Osteoblast (primary cell): ENCODE measurements at places on chromosomes 7 and 10. TPM values are rescaled to one million over a fixed set of nuclear protein-coding genes. Genes with fewer than 3 reads are reported as not detected.

Gene SYT15
- total RNA-seq: under 0.01 TPM in 2 replicates

Gene PCDH15
- total RNA-seq: not detected in 2 replicates

Gene TMEM176A
- total RNA-seq: not detected in 2 replicates

Gene VPS37D
- 5.8 and 5.9 TPM in 2 replicates for total RNA-seq

Gene KLF14
- total RNA-seq: not detected in 2 replicates

Gene ADD3
- total RNA-seq: 439 and 1,018 TPM in 2 replicates

DNA sequence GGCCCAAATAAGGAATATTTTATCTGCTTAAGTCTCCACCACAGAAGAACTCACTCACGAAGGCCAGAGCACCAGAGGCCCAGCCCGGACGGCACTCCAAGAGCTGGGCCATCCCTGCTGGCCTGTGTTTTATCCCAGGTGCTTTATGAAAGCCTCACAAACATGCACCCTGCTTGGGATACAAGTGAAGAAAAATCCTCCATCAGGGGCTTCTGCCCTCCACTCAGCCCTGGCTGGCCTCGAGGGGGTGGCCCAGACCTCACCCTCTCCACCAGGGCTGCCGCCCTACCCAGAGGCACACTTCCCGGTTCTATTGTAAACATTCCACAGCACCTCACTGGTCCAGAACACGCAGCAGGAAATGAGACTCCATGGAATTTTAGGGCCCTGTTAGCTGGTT is 19.8 kb upstream of the DNAAF5 start:
- H3K27ac ChIP-seq: no peak overlapping the region
- no peaks in the 10 kb centered on the region for H3K36me3 ChIP-seq
- no peak overlapping the region for H3K4me3 ChIP-seq
- no peaks in the 10 kb centered on the region for H3K27me3 ChIP-seq
- no peak for DNase-seq
- H3K4me1 ChIP-seq: no peaks in the 10 kb centered on the region

GRCh38 chr7:129804890-129805719 is 147.7 kb downstream of the UBE2H start:
- no peaks in the 10 kb centered on the region for H3K4me1 ChIP-seq
- H3K4me3 ChIP-seq: no peak overlapping the region
- DNase-seq: no peak
- no peak overlapping the region for H3K27ac ChIP-seq

DNA sequence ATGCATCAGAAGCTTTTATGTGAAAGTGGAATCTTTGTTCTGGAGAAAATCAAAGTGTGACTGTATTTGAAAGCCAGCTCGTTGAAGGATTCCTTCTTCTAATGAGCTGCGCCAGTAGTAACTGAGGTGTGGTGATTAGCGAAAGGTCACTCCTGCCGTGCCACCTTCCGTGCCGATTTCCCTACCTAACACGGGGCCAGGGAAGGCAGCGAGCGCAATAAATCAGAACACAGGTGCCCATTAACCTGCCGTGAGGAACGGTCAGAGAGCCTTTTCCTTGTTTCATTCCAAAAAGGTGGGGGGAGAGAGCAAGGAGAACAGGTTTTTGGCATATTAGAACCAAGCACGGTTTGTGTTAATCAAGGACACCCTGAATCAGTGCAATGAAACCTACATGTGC is 258.0 kb downstream of the CELF2 start:
- no peak for DNase-seq
- H3K4me3 ChIP-seq: no peak overlapping the region

GRCh38 chr7:23345601-23346000 is 46.5 kb downstream of the MALSU1 start:
- H3K27me3 ChIP-seq: no peaks in the 10 kb centered on the region
- no peak overlapping the region for H3K27ac ChIP-seq
- H3K4me1 ChIP-seq: peaks cover 49% of the 10 kb centered on the region
- no peak overlapping the region for H3K4me3 ChIP-seq
- DNase-seq: no peak

DNA sequence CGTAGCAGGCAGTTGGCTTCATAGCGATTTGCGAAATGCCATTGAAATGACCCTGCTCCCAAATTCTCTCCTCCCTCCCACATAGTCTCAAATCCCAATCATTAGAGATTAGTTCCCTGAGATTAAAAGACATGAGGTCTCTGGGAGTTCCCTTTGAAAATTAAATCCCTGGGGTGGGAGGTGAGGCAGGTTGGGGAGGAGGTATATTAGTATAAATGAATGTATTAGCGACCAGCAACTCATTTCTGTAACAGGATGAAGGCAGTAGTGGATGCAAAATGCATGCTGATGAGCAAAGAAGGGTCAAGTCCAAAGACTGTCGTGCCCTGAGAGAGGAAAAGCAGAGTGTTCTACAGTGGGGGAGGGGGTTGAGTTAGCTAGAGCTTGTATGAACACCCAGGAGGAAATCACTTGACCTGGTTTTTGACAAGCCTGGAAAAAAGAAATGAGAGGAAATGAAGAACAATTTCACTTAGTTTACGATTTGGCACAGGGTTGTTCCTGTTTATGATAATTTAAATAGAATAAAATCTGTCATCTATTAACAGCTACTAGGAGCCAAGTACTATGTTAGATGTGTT is 79.6 kb upstream of the MTPN start:
- no peak overlapping the region for H3K27ac ChIP-seq
- H3K27me3 ChIP-seq: no peaks in the 10 kb centered on the region
- H3K4me1 ChIP-seq: no peaks in the 10 kb centered on the region
- no peak for DNase-seq
- no peaks in the 10 kb centered on the region for H3K36me3 ChIP-seq

GRCh38 chr10:118590334-118590733 is 5.1 kb downstream of the PRLHR start:
- no peak for DNase-seq
- no peaks in the 10 kb centered on the region for H3K4me1 ChIP-seq
- H3K36me3 ChIP-seq: no peaks in the 10 kb centered on the region

DNA sequence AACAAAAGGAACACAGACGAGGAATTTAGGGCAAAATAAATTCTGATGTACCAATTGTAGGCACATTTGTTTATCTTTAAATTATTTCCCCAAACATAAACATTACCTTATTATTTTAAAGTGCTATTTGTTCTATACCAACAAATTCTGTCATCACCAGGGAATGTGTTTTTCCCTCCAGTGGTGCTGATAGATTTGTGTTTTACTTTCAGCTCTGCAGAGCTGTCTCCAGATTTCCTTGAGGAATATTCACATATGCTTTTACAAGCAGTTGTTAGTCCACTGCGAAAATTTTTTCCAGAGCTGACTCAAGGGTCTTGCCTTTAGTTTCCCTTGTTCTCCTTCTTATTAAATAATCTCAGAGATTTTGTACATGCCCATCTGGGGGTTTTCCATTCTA is 362.8 kb downstream of the PHF14 start:
- H3K36me3 ChIP-seq: no peaks in the 10 kb centered on the region
- no peak overlapping the region for H3K4me3 ChIP-seq
- H3K27me3 ChIP-seq: no peaks in the 10 kb centered on the region
- no peak for DNase-seq

- H3K4me3 ChIP-seq: no peak overlapping the region
- no peak overlapping the region for H3K27ac ChIP-seq
- DNase-seq: peak; percentile 17
- peaks cover 8% of the 10 kb centered on the region for H3K36me3 ChIP-seq
- no peaks in the 10 kb centered on the region for H3K4me1 ChIP-seq
- no peaks in the 10 kb centered on the region for H3K27me3 ChIP-seq
Measured at GRCh38 chr7:2336626-2337299, 17.9 kb upstream of the EIF3B start.

GRCh38 chr7:146366938-146367337 is 250.3 kb downstream of the CNTNAP2 start:
- no peak overlapping the region for H3K27ac ChIP-seq
- H3K36me3 ChIP-seq: no peaks in the 10 kb centered on the region
- no peaks in the 10 kb centered on the region for H3K27me3 ChIP-seq
- H3K4me3 ChIP-seq: no peak overlapping the region

DNA sequence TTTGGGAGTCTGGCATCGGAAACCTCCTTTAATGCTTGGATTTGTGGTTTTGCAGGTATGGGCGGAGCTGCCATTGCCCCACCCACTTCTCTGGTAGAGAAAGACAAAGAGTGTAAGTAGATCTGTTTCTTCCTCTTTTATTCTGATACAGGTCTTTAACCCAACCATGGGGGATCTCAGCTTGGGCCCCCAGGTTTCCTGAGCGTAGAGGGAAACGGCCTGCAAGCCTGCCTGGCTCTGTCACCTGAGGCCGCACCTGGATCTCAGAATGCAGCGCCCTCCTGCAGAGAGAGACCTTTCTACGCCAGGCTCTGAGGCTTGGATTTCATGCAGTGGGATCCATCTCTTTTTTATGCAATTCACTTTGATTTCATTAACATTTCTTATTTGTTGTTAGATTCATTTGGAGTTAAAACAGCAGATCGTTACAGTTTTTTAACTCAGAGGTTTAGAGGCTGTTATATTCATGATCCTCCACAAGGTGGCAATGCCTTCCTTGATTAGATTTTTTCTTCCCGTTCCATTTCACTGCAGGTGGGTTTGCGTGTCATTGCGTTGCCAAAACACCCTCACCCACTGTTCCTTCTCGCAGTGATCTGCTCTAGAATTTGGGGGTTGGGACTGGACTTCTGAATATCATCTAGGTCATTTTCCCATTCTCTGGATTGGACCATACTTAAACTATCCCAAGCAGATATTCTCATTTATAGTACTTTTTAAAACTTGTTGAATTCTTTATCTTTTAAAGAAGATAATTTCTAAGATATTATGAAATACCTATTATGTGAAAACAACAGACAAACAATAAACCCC is 20.0 kb downstream of the RBM17 start:
- H3K36me3 ChIP-seq: peaks cover 69% of the 10 kb centered on the region
- no peaks in the 10 kb centered on the region for H3K27me3 ChIP-seq
- H3K27ac ChIP-seq: no peak overlapping the region
- H3K4me1 ChIP-seq: no peaks in the 10 kb centered on the region
- H3K4me3 ChIP-seq: no peak overlapping the region
- peak; percentile 68 for DNase-seq

- no peaks in the 10 kb centered on the region for H3K4me1 ChIP-seq
- H3K4me3 ChIP-seq: no peak overlapping the region
- DNase-seq: peak; percentile 1
- H3K27me3 ChIP-seq: no peaks in the 10 kb centered on the region
- no peaks in the 10 kb centered on the region for H3K36me3 ChIP-seq
Measured at GRCh38 chr7:119270045-119270464, 1002.9 kb upstream of the KCND2 start.

DNA sequence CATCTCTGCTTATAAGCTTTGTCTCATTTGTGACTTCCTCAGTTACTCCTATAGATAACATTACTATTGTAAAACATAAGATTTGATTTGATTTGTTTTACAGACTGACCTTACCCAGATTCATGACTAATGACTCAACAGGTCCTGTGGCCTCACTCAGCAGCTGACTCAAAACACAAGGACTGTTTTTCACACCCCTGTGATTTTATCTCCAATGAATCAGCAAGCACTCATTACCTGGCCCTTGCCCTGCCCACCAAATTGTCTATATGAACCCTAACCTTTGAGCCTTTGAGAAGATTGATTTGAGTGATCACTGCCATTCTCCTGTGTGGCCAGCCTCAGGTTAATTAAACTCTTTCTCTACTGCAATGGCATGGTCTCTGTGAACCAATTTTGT is 1064.6 kb upstream of the LRRTM3 start:
- H3K4me1 ChIP-seq: no peaks in the 10 kb centered on the region
- H3K27ac ChIP-seq: no peak overlapping the region
- no peak for DNase-seq
- no peaks in the 10 kb centered on the region for H3K27me3 ChIP-seq

DNA sequence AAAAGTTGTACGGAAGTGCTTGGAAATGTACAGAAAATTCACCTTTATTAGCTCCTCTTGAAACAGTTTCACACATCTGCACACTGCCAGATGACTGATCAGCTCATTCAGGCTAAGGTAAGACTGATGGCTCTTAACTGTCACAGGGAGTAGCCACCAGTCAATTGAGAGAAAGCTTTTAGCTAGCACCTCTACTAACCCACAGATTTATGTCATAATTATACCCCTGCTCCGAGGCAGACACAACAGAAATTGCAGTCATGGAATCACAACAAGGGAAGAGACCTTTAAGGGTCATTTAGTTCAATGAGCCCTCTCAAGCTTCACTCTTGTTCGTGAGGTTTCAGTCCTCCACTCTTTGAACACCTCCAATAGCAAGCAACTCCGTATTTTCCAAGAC is 235.4 kb downstream of the TRIL start:
- no peaks in the 10 kb centered on the region for H3K27me3 ChIP-seq
- peaks cover 17% of the 10 kb centered on the region for H3K4me1 ChIP-seq
- H3K4me3 ChIP-seq: no peak overlapping the region
- H3K36me3 ChIP-seq: no peaks in the 10 kb centered on the region
- no peak overlapping the region for H3K27ac ChIP-seq
- DNase-seq: no peak

DNA sequence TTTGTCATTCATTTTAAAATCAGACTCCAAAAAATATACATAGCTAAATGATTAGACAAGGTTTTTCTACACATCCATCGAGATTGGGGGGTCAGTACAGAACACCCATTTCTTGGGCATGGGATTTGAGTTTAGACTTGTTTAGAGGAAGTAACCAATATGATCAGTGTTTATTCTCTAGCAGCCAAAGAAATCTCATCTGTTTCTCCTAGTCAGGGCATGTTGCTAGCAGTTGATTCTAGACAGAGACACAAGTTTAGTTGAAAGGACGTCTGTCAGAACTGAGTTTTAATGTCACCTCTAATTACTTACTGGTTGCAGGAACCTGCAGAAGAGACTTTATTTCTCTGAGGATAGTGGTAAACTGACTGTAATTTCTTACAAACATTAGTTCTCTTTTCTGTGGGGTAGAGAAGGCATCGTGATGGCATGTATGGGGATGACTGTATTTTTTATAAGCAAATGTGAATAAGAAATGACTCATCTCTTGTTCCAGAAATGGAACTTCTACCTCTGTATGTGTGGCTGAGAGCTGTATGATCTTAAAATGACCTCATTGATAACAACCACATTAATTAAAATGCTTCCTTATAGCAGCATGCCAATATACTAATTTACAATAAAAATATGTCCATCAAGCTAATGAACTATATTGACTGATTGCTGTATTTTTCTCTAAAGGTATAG is 30.6 kb upstream of the RHOBTB1 start:
- H3K4me1 ChIP-seq: peaks cover 18% of the 10 kb centered on the region
- DNase-seq: no peak
- H3K27me3 ChIP-seq: no peaks in the 10 kb centered on the region
- no peaks in the 10 kb centered on the region for H3K36me3 ChIP-seq
- H3K4me3 ChIP-seq: no peak overlapping the region
- H3K27ac ChIP-seq: no peak overlapping the region
